ENCODE measurements at places on chromosomes 6 and 20.

DNA sequence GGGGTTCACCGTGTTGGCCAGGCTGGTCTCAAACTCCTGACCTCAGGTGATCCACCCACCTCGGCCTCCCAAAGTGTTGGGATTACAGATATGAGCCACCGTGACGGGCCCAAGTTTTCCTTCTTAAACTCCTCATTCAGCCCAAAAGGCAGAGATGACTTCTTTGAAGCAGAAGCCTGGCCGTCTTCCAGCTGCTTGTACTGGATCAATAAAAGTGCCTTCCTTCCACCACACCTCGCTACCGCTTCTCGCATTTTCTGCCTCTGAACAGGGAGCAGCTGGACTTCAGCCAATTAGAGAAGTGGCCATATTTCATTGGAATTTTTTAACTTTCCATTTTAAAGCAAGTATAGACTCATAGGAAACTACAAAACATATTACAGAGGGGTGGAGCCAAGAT, 241.1 kb downstream of the PREX1 start:
- no peak for DNase-seq

DNA sequence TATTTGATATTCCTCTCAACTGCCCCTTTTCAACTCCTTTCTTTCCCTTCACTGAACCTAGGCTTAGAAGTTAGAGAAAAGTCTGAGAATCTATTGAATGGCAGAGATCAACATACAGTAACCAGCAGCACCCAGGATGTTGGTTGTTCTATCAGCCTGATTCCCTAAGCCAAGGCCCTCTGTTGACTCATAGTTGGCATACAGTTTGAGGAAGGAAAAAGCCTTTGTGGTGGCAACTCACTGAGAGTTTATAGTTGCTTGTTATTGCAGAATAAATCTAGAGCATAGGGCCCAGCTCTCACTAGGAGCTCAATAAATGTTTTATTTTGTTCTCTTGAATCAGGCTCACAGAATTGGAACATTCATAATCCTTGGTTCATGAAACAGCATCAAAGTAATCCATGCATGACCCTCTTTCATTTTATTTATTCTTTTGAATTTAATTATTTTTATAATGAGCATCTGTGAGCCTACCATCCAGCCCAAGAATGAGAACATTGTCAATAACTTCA, 119.1 kb upstream of the ADGRF1 start:
- DNase-seq = no peak

DNA sequence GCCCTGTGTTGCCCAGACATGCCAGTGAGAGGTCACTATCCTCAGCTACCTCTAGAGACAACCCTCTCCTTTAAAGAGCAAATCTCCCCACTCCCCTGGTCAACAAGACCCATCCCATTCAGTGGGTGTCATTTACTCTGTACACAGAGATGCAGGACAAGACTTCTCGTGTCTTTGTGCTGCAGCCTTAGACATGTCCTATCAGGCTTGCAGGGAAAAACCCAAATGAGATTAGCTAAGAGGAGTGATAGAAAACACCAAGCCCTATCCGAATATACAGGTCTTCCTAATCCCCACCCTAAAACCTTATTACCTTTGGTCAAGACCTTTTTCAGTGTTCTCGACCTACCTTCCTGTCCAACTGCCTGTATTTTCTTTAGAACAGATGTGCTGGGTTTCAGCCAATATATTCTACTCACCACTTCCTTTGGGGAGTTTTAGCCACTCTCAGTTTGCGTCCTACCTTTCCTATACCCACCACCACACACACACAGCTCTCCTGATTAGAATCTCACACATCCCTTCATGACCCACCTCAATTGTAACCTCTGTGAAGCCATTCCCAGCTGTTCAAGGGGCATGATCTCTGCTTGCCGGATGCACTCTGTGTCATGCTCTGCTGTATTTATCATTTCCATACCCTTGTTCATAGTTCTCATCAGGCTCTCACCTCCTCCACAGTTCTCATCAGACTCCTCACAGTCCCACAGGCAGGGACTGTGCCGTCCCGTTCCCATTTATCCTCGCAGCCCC, 39.7 kb downstream of the TRAM2 start:
- DNase-seq = peak; percentile 6

DNA sequence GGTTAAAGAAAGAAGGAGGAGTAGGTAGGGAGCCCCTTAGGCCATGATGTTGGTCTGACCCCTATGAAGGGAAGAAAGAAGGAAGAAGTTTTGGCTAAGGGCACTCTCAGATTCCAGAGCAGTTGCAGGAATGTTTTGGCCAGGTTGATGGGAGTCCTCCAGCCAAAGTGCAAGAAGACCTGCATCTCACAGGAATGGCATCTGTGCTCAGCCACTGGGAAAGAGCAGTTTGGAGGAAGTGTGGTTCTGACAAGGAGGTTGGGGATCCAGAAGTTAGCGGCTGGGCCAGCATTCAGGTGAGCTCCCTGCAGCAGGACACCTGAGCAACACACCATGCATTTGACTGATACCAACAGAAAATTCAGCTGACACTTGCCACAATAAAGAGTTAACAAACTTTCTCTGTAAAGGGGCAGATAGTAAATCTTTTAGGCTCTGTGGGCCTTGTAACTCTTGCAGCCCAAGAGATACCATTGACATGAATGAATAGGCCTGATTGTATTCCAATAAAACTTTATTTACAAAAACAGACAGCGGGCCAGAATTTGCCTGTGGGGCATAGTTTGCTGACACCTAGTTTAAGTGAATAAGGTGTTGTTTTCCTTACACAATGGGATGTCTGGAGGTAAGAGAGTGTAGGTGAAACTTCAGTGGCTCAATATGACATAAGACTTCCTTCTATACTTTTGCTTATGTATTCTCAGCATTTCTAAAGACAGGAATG, 71.0 kb downstream of the EDN1 start:
- DNase-seq = no peak

- no peak for DNase-seq
Observed at GRCh38 chr20:19562426-19562825, 195.6 kb upstream of the RIN2 start.

All from NAMALWA (cell line).